ENCODE measurements at places on chromosomes 12 and 14. TPM values are rescaled to one million over a fixed set of nuclear protein-coding genes. Genes with fewer than 3 reads are reported as not detected.

GRCh38 chr12:32893043-32893442, 3.5 kb downstream of the PKP2 start:
- no peak for DNase-seq

DNA sequence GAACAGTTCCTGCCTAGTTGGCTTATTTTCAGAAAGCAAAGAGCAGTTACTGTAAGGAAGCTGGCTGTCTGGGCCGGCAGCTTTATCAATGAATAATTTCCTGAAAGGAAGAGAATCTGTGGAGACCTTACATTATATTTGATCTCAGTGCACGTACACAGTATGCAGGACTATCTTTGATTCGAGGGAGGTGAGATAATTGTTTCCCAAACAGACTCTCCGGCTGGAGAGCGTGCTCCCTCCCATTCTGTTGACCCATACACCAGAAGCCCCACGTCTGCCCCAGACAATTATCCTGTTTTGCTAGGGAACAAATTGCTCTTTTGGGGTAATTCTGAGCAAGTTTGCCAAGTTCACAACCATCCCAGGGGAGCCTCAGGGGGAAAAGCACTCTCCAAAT, 1115.0 kb downstream of the VRK1 start:
- no peak for DNase-seq

DNA sequence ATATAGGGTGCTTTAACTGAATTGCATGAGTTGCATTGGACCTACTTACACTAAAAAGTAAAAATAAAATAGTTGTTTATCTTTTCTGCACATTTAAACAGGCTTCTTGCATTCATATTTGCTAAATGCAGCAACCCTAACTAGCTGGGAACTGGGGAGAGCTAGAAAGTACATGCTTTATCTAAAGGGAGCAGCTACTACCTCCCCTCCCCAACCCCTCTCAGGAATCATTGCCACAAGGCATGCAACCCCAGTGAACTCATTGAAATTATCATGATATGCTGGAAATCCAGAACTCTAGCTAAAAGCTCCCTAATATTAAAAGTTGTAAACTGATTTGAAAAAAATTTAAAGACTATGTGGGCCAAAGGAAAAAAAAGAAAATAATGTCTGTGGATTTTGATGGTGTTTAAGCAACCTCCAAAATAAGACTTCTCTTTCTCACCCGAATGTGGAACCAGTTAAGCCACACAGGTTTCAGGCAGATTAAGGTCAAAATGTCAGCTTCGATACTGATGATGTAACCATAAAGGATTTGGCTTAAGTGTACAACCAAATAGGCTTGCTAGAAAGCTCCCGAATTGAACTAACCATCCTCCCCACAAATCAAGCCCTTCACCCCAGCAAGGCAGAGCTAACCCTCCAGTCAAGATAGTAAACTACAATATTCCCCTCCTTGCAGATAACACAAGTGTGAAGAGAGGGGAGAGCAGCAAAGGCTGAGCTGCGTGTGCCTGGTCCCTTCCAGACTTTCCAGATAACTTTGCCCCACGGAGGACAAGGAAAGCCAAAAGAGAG, 13.8 kb upstream of the POC1B start:
- no peak for DNase-seq

GRCh38 chr12:52630008-52630500, 11.7 kb upstream of the KRT73 start:
- no peak for DNase-seq

- DNase-seq, result no peak
Measured at GRCh38 chr12:1838994-1839365, 18.6 kb downstream of the LRTM2 start.

DNA sequence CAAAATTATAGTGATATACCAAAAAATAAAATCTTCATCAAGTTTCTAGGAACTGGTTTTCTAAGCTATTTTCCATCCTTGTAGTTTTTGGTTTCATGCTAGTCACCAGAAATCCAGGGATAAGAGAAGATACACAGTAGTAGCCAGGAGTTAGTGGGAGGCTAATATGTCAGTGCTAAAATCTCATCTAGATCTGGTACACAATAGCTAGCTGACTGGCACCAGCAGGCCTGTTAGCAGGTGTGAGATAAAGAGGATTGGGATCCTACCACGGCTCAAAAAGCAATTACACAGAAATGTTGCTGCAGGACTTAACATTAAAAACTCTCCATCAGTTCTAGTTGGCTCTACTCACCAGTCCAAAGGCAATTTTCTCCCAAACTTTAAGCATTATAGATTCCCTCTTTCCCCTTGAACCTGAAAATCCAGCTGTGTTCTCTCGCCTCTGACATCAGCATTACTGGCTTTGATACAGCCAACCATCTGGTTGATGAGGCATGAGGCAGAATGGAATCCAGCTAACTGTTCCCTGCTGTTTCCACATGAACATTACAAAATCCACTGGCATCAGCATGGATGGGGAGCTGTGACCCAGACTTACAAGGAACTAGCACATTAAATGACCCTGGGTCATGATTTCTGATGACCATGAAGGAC, 41.8 kb upstream of the CCDC196 start:
- DNase-seq, result no peak

TMEM121 gene
- 12.5 TPM for total RNA-seq

All from cerebellum (tissue), 4 donors.